ENCODE measurements at places on chromosomes 5 and 9.
A peak's percentile ranks its signal among the peaks of the same experiment; 100 is the strongest.

DNA sequence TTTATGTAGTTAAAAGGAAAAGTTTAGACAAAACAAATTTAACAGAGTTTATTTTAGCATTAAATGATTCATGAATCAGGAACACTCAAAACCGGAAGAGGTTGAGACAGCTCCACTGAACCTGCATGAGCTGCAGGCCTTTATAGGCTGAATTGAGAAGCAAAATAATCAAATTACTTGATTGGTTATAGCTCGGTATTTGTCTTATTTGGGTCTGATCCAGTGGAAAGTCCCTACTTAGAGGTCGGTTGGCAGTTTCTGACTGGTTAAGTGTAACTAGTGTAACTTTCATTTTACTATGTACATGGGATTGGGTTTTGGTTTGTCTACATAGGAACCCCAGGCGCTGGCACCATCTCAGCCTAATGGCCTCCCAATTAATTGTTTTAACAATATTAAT, 74.1 kb upstream of the PIK3R1 start:
- no peak for DNase-seq

- peak; percentile 10 for DNase-seq
Observed at GRCh38 chr5:157917899-157918809, 59.2 kb upstream of the CLINT1 start.

DNA sequence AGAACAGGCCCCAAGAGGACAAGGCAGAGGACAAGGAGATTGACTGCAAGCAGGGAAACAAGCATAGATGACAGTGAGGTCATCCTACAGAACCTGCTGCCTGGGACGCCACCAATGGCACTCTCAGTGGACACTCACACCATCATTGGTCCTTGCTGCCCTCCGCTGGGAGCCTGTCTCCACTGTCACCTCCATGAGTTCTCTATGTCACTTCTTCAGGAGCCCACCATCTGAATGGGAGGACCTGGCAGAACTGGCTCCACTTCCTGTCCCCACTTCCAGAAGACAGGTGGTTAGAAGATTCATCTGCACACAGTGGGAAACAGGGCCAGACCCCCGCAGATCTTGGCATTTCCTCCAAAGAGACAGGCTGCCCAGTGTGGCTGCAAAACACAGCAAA, 188.9 kb downstream of the HSD17B3 start:
- DNase-seq: no peak

GRCh38 chr5:135205632-135206349, 171.8 kb upstream of the PITX1 start:
- DNase-seq: no peak

GRCh38 chr9:87585123-87585855, 87.6 kb downstream of the DAPK1 start:
- no peak for DNase-seq

- no peak for DNase-seq
Observed at GRCh38 chr9:68488126-68488525, 52.6 kb downstream of the TMEM252 start.
